ENCODE measurements at places on chromosomes 7 and 10.

DNA sequence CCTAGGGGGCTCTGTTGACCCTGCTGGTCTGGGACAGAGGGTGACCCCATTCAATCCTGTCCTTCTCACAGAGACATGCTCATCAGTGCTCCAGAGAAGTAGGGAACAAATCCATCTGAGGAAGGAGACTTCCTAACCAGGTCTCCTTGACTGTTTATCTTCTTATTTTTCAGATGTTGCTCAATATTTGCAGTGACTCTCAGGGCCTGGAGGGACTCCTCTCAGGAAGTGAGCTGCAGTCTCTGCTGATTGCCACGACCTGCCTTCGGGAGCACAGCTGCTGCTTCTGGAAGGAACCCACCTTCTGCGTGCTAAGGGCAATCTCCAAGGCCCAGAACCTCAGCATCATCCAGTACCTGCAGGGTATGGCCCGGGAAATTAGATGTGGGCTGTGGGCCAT, 41.0 kb downstream of the WDFY4 start:
- DNase-seq, result no peak

DNA sequence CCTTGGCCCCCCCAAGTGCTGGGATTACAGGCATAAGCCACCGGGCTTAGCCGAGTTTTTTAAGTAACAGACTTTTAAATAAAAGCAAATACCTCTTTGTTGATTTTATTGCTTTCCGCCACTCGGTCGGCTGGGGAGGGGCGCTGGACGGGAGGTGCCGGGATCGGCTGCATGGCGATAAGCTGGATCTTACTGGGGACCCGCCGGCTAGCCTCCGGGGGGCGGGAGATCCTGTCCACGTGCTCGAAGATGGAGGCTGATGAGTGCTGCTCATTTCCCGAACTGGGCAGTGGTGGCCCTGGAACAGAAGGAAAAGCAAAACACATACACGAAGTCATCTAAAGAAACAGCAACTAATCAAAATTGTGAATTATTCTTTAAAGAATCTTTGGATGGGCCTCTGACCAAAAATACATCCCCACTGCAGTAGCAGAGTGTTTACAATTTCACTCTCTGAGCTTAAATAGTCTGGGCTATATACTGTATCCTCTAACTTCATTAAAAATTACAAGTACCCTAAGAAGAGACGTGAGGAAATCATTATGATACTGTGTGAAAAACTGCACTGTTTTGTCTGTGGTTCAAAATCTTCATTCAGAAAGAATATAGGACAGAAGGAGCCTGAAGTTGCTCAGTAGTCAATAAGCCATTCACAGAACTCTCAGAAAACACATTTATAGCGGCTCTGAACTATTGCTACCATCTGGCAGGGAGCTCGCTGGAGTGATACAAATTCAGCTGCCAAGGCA, 73.2 kb upstream of the ATP6V0A4 start:
- no peak for DNase-seq

DNA sequence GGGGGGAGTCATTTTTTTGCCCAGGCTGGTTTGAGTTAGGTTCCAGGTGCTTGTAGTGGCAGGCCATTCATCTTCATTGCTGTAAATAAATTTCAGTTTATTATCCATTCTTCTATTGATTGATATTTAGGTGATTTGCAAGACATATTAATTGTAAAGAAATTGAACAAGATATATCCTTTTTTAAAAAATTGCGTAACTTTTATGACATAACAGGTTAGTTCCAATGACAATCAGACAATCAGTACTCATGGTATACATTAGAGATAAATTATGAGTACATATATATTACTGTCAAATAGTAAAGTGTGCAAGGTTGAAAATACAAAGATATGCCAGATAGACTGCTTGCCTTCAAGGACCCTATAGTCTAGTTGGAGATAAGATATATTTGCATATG, 92.2 kb upstream of the GLCCI1 start:
- DNase-seq, result no peak

GRCh38 chr7:42020061-42020460, 216.9 kb downstream of the GLI3 start:
- DNase-seq, result no peak

DNA sequence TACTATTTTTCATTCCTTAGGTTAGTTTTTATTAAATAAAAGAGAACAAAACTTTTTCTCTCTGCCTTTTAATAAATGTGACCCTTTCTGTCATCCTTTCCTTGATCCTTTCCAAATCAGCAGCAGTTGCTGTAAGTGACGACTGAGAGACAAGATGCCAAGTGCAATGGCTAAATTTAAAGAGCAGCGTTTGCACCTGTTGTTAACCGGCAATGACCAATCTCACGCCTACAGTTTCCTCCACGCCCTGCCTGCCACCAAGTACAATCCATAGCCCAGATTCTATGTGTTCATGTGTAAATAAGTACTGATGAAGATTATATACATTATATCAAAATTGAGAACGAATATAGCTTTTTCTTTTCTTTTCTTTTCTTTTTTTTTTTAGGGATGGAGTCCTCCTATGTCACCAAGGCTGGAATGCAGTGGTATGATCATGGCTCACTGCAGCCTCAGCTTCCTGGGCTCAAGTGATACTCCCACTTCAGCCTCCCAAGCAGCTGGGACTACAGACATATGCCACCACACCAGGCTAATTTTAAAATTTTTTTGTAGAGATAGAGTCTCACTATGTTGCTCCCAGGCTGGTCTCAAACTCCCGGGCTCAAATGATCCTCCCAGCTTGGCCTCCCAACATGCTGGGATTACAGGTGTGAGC, 6.5 kb upstream of the MCU start:
- DNase-seq, result no peak

- no peak for DNase-seq
Measured at GRCh38 chr10:120495226-120496009, 38.4 kb downstream of the PLPP4 start.

DNA sequence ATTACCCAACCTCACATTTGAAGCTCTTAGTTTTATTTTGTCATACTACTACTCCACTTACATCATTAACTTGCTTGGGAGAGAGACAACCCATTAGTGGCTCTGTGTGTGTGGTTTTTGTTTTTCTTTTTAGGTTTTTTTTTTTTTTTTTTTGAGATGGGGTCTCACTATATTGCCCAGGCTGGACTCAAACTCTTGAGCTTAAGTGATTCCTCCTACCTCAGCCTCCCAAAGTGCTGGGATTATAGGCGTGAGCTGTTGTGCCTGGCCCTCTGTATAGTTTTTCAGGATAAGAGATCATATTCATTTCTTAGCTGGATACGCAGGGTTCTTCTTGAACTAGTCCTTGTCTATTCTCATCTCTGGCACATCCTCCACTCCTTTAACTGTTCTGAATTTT, 41.1 kb downstream of the KMT2E start:
- DNase-seq, result no peak

DNA sequence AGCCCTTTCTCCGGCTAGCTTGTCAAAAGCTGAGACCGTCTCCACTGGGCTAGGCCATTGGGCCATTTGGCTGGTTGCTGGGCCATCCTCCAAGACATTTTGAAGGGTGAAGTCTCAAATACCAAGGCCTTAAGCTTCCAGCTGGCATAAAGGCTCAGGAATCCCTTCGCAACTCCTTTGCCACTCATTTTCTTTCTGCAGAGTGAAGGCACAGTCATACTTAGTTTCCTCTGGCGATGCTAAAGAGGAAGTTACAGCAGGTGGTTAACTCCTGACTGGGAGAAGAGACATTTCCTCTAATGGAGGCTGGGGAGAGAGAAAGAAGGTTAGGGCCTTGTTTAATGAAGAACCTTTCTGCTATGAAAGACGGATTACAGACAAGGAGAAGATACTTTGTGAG, 4.8 kb upstream of the REPIN1 start:
- DNase-seq, result no peak

DNA sequence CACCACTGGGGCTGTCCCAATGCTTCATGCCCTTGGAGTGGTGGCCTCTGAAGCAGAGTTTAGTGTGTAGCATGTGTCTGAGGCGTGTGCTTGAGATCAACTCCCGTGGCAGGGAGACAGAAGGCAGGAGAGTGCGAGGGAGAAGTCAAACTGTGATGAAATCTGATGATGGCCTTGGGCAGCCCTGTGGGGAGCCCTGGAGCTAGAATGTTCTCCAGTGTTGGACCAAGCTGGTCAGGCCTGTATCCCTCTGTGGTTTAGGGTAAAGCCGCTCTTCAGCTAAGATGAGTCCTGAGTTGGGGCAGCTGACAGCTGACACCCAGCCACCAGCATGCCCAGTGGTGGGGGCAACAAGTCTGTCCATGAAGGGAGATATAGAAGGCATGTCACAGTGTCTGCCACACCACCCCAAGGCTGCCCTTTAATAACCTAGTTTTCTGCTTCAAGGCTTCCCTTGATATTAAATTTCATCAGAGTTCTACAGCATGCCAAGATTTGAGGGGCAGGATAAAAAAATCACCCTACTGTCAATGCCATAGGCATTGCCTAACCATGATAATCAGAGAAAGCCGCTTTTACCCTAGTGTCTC, 170.5 kb upstream of the SVIL start:
- DNase-seq, result no peak

GRCh38 chr7:35699796-35700305, 4.9 kb upstream of the HERPUD2 start:
- DNase-seq, result no peak

DNA sequence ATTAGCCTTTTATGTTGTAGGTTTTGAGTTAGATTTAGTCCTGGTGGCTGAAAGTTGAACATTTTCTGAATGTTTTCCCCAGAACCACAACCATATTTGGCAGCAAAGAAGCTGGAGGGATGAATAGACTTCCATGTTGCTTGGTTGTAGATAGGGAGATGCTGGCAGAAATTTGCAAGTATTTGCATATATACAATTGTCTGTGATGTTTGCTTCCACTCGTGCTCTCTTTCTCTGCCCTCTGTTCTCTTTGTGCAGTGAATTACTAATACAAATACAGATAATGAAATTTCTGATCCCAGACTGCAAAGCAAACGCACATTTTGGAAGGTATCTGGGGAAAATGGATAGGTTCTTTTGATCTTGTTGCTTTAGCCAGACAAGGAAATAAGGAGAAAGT, 96.1 kb downstream of the SNX10 start:
- no peak for DNase-seq

GRCh38 chr10:61385231-61386001, 67.8 kb downstream of the TMEM26 start:
- no peak for DNase-seq

- no peak for DNase-seq
Measured at GRCh38 chr10:59708816-59709394, 745 bp downstream of the SLC16A9 start.

- DNase-seq, result no peak
Measured at GRCh38 chr7:22657479-22657878, 69.5 kb upstream of the IL6 start.

- DNase-seq, result no peak
Measured at GRCh38 chr7:39845006-39845405, 105.0 kb upstream of the CDK13 start.

GRCh38 chr7:127365164-127365956, 27.1 kb downstream of the ZNF800 start:
- DNase-seq, result no peak

- no peak for DNase-seq
Measured at GRCh38 chr10:32057036-32057372, 779 bp upstream of the KIF5B start.

DNA sequence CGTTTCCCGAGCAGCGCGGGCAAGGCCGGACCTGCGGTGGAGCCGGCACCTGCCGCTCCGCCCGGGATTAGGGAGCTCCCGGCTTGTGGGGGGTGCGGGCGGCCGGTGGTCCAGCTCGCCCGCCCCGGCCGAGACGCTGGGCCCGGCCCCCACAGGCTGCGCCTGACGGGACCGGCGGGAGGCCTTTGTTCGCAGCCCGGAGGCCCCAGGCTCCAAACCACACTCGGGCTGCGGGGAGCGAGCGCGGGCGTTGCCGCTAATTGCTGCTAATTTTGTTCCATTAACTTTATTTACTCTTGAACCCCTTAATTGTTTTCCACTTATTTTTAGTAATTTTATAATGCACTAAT, 9.6 kb downstream of the UNCX start:
- DNase-seq, result no peak

- DNase-seq, result no peak
Measured at GRCh38 chr10:10542477-10542876, 475.2 kb upstream of the CELF2 start.

- DNase-seq, result no peak
Measured at GRCh38 chr10:78952686-78953085, 116.1 kb upstream of the ZMIZ1 start.

DNA sequence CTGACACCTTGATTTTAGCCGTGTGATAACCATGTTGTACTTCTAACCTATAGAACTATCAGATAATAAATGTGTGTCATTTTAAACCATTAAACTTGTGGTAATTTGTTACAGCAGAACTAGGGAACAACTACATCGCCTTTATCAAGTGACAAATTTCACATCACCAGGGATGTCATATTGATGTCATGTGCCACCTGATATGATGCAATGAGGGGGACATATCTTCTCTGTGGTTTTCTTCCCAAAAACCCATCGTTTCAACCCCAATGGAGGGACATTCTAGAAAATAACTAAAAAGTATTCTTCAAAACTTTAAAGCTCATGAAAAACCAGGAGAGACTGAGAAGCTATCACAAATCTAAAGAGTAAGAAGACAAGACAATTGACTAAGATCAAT, 212.2 kb downstream of the ETV1 start:
- no peak for DNase-seq

- DNase-seq, result no peak
Measured at GRCh38 chr7:143882020-143882603, 19.9 kb downstream of the TCAF1 start.

- DNase-seq, result peak; percentile 68
Measured at GRCh38 chr7:108001764-108002725, 916 bp downstream of the LAMB1 start.

DNA sequence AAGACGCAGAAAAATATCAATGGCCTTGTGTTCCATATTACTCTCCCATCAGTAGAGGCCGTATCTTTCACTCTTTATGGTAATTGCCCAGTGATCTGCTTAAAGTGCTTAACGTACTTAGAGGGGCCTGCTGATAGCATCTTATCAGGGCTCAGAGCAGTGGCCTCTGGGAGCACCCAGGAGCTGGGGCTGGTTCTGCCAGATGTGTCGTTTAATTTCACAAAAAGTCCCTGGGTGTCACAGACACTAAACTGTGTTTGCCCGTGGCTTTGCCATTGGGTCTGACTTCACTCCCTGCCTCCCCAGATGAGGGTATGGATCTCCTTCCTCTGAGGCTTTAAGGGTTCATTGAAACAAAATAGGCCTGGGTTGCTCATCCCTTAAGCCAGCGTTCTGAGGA, 435.3 kb downstream of the GATA3 start:
- DNase-seq, result no peak

GRCh38 chr10:11433657-11434056, 177.8 kb downstream of the USP6NL start:
- DNase-seq, result no peak
